Forelimb muscle (tissue), 1 donor: ENCODE measurements at places on chromosomes 3 and 15. TPM values are rescaled to one million over a fixed set of nuclear protein-coding genes. Genes with fewer than 3 reads are reported as not detected.

The CLDN1 gene
- 2.6 TPM for polyA plus RNA-seq

The TP63 gene
- polyA plus RNA-seq = 11.6 TPM

The SEMA3B gene
- polyA plus RNA-seq = 36.7 TPM

DNA sequence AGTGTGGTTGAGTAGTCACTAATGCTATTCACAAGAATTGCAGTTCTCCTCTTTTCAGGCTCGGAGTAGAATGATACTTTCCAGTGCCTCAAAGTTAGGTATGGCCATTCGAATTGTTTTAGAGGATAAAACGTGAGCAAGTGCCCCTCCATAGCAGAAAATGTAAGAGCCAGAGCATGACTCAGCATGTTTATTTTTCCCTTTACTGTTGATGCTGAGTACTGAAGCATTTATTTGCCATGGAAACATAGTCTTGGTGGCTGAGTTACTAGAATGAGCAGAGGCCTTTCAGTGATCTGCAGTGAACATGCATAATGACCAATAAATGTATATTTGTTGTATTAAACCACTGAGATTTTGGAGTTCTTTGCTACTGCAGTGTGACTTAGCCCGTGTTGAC lies 540.6 kb downstream of the NLGN1 start:
- no peak for DNase-seq

DNA sequence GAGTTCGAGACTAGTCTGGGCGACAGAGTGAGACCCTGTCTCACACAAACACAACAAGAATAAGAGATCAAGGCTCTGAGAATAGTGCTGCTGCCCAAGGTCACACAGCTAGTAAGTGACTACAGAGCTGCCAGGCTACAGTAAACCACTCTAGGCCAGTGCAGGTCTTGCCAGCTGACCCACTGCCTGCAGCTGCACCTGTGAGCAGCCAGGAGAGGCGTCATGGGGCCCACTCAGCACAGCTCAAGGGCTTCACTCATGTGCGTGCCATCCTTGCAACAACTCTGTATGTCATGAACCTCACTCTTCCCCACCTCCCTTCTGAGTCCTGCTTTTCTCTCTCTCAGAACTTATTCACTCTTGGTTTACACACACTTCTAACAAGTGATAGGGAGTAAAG lies 176.7 kb downstream of the SMAD6 start:
- no peak for DNase-seq

DNA sequence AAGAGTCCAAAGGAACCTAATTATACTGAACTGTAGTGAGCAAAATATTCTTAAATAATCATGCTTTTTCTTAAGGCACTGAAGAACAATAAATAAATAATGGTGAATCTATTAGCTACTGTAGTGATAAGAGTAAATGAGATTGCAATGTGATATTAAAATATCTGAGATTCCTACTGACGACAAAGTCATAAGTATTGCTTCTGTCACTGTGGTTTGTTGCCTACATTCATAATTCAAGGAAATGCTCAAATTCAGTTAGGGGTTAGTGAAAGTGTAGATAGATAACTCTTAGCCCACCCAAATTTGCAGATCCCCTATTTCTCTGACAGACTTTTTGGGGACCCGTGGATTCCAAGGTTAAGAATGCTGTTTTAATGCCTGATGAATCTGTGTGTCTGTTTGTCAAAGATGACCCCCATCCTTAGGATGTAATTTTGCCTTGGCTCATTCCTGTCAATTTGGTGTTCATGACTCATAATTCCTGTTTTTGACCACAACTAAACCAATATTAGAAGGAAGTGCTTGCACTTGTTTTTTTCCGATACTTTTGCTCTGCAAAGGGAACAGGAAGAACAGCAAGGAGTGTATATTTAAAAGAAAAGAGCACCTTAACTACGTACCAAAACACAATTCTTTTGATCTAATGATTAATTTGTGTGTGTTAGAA lies 86.7 kb downstream of the MAGI1 start:
- DNase-seq = no peak
